ENCODE measurements at places on chromosomes 2 and 18.

DNA sequence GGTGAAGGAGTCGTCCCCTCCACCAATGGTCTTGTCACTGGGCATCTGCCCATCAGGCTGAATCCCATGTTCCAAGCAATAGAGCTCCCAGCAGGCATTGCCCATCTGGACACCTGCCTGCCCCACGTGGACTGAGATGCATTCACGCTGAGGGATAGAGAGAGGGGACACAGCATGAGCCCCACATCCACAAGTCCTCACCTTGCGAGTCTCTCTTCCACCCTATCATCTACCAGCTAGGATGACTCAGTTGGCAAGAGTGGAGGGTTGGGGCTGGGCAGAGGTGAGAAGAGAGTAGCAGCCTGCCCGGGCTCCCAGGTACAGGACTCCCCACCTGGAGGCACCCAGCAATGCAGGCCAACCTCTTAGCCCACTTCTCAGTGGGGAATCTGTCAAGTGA, 959 bp upstream of the TUBA4B start:
- no peak for DNase-seq

DNA sequence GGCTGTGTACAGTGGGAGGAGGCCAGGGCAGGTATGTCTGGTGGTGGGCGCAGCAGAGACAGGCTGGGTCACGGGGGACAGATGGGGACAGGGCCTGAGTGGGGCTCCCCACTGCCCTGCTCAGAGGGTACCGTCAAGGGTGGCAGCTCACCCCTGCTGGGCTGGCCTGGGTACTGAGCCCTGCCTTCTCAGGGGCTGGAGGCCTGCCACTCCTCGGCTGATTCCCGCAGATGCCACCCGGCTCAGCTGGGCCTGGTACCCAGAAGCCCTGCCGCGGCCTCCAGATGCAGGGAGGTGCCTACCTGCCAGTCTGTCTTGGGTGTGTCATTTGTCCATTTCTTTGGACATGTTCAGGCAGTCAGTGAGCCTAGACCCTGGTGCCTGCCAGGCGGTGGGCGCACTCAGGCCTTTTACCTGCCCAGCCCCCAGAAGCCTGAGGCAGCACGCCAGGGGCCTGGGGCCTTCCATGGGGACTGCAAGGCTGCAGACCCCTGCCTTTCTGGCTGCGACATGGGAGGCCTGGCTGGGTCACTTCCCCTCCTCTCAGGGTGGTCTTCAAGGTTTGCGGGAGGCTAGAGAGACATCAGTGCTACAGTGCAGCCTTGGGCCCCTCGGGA, 3.3 kb downstream of the SNORC start:
- DNase-seq: no peak

GRCh38 chr2:204116159-204116792, 179.7 kb downstream of the ICOS start:
- DNase-seq: no peak

- DNase-seq: no peak
Observed at GRCh38 chr2:192137451-192137850, 57.3 kb downstream of the TMEFF2 start.

GRCh38 chr18:35807811-35808335, 164.6 kb upstream of the RMP24 start:
- no peak for DNase-seq

- peak; percentile 24 for DNase-seq
Observed at GRCh38 chr2:32718752-32719151, 90.9 kb downstream of the TTC27 start.

GRCh38 chr2:144801766-144802165, 281.8 kb upstream of the ZEB2 start:
- DNase-seq: no peak

- DNase-seq: no peak
Observed at GRCh38 chr2:80078290-80079036, 226.1 kb downstream of the LRRTM1 start.

- no peak for DNase-seq
Observed at GRCh38 chr2:80560326-80560725, 255.8 kb upstream of the LRRTM1 start.

- DNase-seq: no peak
Observed at GRCh38 chr18:79497638-79498081, 101.9 kb downstream of the NFATC1 start.

GRCh38 chr2:109208071-109208950, 79.3 kb downstream of the SH3RF3 start:
- DNase-seq: peak; percentile 4

DNA sequence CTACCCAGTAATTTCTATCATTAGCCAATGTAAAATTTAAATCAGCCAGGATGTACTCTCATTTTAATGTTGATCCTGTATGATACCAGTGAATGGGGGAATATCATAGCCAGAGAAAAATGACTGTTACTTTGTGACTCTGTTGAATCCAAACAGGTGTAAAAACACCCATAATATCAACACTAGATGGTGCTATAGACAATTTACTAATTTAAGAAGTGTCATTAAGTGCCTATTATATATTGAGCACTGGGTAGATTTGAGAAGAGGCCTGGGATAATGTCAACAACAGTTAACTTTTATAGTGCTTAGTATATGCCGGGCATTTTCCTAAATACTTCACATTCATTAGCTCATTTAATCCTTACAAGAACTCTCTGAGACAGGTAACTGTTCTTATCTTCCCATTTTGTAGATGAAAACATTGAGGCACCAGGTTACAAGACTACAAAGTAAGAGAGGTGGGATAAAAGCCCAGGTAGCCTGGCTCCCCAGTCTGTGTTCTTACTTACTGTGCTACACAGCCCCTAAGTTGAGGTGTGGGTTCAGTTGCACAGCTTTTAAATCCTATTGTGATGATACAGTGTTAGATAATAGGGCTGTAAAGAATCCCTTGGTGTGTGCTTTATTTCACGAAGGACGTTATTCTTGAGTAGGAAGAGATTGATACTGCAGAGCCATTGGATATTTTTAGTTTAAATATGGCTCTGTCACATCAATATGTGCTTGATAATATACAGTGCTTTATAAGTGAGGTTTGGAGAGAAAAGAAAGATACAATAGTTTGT, 325.5 kb downstream of the AGPS start:
- DNase-seq: peak; percentile 32

- DNase-seq: no peak
Observed at GRCh38 chr18:74921057-74921820, 287.7 kb downstream of the PTGR3 start.

DNA sequence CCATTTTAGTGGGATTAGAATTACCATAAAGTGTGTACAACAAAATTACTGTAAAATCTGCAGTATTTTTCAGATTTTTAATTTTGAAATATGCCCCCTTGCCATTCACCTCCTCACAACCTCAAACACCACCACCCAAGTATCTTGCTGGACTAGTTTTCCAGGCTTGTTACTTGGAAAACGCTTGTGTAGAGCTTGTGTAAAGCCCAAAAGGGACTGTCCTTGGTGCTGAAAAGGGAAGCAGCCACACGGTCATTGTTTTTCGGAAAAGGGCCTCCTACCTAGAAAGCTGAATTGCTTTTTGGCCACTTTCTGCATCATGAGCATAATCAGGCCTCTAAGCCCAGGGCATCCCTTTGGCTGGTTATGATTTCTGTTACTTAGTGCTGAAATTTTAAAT, 563.4 kb downstream of the LRRTM4 start:
- no peak for DNase-seq

DNA sequence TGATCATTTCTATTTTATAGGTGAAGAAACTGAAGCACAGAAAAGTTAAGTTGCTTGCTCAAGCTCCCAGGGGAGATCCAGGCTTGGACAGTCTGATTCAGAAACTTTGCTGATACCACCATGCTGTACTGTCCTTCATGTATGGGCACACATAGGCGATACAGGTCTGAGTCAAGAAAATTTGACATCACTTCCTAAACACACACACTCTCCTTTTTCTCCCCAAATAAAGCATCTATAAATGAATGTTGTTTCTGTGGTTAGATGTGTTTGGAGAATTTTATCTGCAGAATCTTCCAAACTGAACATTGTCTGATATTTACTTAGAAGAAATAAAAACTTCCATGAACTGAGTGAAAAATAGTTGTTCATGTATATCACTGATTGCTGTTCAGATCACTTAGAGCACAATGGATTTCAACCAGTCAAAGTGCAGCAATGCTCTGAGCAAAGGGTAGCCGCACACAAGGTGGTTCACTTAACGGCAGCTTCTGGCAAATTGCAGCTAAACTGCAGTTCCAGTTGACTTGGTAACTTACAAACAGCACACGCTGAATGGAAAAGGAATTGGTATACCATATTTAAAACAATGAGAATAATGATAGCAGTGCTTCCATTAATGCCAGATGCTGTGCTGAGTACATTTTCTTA, 10.0 kb upstream of the AGFG1 start:
- no peak for DNase-seq

- DNase-seq: peak; percentile 2
Observed at GRCh38 chr2:221571551-221572218, 419 bp downstream of the EPHA4 start.

Measured in hematopoietic multipotent progenitor cell treated with erythropoietin and hydrocortisone succinate and interleukin-3 and kit ligand, for 8 days (in vitro differentiated cells).